ENCODE measurements at places on chromosomes 2 and 18. TPM values are rescaled to one million over a fixed set of nuclear protein-coding genes. Genes with fewer than 3 reads are reported as not detected.

- no peak for DNase-seq
- H3K4me1 ChIP-seq, result peaks cover 24% of the 10 kb centered on the region
- H3K27ac ChIP-seq, result peak overlapping the region; percentile 18
- H3K36me3 ChIP-seq, result no peaks in the 10 kb centered on the region
- H3K4me3 ChIP-seq, result peak overlapping the region; percentile 92
Observed at GRCh38 chr2:28868611-28869010, 1.5 kb downstream of the TRMT61B start.

DNA sequence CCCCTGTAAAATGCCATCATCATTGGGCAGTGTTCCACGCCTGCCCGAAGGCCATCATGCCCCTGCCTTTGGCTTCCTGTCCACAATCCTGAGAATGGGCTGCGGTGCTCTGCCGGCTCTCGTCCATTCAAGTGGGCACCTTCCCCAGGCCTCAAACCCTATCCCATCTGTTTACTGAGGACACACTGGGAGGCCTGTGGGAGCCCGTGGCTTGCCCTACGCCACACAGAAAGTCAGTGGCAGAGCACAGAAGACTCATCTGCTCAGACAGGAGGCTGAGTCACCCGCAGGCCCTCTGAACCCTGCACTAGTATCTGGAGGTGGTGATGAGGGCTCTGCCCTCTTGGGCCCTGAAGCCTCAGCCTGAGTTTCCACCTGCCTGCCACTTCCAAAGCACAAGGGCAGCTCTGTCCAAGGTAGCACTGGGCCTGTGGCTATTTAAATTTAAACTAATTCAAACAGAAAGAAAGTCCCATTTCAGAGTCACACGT, 19.1 kb upstream of the ANKRD53 start:
- H3K4me3 ChIP-seq, result no peak overlapping the region
- DNase-seq, result no peak
- H3K36me3 ChIP-seq, result no peaks in the 10 kb centered on the region
- H3K27me3 ChIP-seq, result peaks cover 53% of the 10 kb centered on the region
- H3K27ac ChIP-seq, result no peak overlapping the region

GRCh38 chr2:98149333-98149697, 62.3 kb downstream of the VWA3B start:
- H3K27ac ChIP-seq, result peak overlapping the region; percentile 13
- peak; percentile 76 for DNase-seq
- H3K4me1 ChIP-seq, result no peaks in the 10 kb centered on the region

DNA sequence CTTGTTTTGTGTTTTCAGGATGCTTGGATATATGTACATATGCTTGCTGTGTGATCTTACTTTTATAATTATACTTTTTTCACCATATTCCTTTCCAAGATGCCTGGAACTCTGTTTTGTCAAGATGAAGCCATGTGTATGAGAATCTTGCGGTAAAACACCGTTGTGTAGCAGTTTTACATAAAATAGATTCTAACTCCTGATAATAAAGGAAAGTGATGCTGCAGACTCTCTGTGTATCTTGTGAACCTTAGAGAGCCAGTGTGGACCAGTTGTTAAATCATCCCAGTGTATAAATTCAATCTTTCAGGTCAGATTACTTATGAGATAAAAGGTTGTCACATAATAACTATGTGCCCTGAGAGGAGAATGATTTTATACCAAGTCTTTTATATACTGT, 12.5 kb upstream of the ITGA4 start:
- no peaks in the 10 kb centered on the region for H3K27me3 ChIP-seq
- H3K27ac ChIP-seq, result no peak overlapping the region
- DNase-seq, result no peak
- H3K4me3 ChIP-seq, result no peak overlapping the region

DNA sequence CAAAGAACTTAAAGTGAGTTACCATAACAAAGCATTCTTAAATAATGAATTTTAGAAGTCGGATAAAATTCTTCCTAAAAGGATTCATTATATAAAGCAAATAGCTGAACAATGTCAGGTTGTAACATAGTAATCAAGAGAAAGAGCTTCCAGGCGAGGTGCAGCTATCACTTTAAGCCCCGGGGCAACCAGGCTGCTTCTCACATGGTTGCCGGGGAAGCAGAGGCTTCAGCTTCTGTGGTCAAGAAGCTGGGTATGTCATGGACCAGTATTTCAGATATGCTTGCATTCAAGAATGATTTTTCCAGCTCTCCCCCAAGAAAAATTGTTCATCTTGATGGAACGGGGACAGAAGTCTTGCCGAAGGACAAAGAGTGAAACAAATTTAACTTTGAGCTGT, 23.6 kb upstream of the KYNU start:
- H3K27me3 ChIP-seq, result no peaks in the 10 kb centered on the region
- DNase-seq, result no peak
- no peaks in the 10 kb centered on the region for H3K36me3 ChIP-seq
- H3K4me3 ChIP-seq, result no peak overlapping the region
- no peak overlapping the region for H3K27ac ChIP-seq

- H3K36me3 ChIP-seq, result no peaks in the 10 kb centered on the region
- peaks cover 20% of the 10 kb centered on the region for H3K4me1 ChIP-seq
- H3K27me3 ChIP-seq, result no peaks in the 10 kb centered on the region
- peak; percentile 79 for DNase-seq
- no peak overlapping the region for H3K4me3 ChIP-seq
Observed at GRCh38 chr18:12086249-12086648, 7.4 kb upstream of the ANKRD62 start.

DNA sequence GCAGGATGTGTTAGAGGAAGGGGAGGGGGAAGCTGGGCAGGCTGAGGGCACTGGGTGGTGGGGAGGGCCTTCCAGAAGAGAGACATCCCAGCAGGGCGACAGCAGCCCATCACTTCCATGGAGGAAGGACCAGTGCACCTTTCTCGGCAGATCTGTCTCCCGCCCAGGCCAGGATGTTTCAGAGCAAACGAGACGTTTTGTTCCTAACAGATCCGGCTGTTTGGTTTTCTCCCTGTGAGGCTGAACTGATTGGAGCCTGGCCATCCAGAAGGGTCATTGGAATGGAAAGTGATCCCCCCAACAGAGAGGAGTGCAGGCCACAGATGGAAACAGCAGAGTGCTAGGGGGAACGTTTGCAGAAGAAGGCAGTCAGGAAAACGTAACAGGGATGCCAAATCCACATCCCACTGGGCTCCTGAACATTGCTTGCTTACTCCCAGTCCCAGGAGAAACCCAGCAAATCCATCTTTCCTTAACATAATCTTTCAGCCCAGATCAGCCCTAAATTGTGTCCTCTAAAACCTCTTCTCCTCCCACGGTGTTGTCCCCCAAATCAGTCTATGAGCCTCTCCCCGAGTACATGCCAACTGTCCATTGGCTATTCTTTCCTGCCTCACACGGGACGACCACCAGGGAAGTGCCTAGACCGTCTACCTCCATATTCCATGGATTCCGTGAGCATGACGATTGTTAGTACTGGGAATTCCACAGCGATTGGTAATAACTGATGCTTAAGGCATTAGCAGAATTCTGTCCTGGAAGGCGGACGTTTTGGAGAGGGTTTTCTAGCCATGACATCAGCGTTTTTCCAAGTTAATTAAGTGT, 126.8 kb downstream of the SEPTIN10 start:
- no peak overlapping the region for H3K4me3 ChIP-seq
- H3K4me1 ChIP-seq, result no peaks in the 10 kb centered on the region
- DNase-seq, result no peak
- H3K36me3 ChIP-seq, result no peaks in the 10 kb centered on the region
- no peak overlapping the region for H3K27ac ChIP-seq

DNA sequence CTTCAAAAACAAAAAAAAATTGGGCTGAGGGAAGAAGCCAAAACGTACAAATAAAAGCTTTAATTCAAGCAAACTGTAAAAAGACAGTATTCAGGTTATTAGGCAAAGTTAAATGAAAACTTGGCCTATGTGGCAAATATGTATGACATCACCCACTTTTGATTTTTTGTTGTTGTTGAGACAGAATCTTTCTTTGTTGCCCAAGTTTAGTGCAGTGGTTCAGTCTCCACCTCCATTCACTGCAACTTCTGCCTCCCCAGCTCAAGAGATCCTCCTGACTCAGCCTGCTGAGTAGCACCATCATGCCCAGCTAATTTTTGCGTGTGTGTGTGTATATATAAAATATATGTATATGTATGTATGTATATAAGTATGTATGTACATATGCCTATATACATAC, 440.4 kb upstream of the NRXN1 start:
- peak; percentile 6 for DNase-seq
- H3K27me3 ChIP-seq, result no peaks in the 10 kb centered on the region
- no peaks in the 10 kb centered on the region for H3K36me3 ChIP-seq
- no peak overlapping the region for H3K4me3 ChIP-seq
- no peak overlapping the region for H3K27ac ChIP-seq

- H3K27ac ChIP-seq, result no peak overlapping the region
- H3K4me3 ChIP-seq, result no peak overlapping the region
- peaks cover 7% of the 10 kb centered on the region for H3K4me1 ChIP-seq
- no peaks in the 10 kb centered on the region for H3K27me3 ChIP-seq
- peak; percentile 58 for DNase-seq
Observed at GRCh38 chr2:83196225-83196624, 1262.9 kb downstream of the SUCLG1 start.

DNA sequence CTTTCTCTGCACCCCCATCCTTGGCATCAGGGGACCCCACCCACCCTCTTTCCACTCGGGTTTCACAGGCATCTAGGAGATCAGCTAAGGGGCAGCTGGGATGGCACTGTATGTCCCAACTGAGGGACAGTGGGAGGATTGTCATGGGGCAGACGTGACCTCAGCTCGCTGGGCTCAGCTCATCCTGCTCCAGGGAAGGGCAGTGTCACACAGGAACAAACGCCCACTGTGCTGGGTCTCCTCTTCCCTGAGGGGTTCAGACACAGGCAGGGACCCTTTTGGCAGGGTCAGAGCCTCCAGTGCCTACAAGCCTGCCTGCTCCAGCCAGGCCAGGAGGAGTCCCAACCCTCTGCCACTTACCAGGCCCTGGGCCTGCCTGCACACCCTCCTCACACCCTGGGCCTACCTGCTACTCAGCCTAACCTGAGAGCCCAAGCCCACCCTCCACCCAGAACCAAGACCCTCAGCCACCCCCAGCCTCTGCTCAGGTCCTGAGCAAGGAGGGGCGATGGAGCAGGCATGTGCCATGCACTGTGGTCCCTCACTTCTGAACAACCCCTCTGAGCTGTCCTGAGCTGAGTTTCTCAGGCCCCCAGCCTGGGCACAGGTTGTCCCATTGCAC, 68.2 kb downstream of the HS1BP3 start:
- peaks cover 31% of the 10 kb centered on the region for H3K4me1 ChIP-seq
- no peak for DNase-seq
- H3K4me3 ChIP-seq, result no peak overlapping the region
- no peak overlapping the region for H3K27ac ChIP-seq
- no peaks in the 10 kb centered on the region for H3K27me3 ChIP-seq
- no peaks in the 10 kb centered on the region for H3K36me3 ChIP-seq

- no peak for DNase-seq
- H3K27me3 ChIP-seq, result no peaks in the 10 kb centered on the region
- no peak overlapping the region for H3K27ac ChIP-seq
- H3K36me3 ChIP-seq, result no peaks in the 10 kb centered on the region
- H3K4me1 ChIP-seq, result no peaks in the 10 kb centered on the region
Observed at GRCh38 chr2:188571543-188572303, 280.0 kb downstream of the GULP1 start.

DNA sequence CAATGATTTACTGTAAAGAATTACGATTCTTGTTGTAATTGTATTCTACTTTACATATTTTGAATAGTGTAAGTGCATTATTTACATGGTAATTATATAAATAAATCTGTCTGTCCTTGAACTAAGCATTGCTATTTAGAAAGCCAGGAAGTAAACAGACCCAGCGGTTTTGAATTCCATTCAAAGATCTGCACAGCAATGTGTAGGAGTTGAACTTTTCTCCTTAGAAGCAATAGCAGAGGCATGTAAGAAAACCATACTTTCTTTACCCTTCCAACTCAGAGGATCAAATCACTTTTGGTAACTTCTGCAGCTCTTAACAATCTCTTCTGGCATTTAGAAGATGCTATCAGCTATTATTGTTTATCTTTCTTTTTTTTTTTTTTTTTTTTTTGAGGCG, 109.2 kb upstream of the VRK2 start:
- no peaks in the 10 kb centered on the region for H3K36me3 ChIP-seq
- no peak overlapping the region for H3K4me3 ChIP-seq
- no peak for DNase-seq
- H3K27me3 ChIP-seq, result no peaks in the 10 kb centered on the region

DNA sequence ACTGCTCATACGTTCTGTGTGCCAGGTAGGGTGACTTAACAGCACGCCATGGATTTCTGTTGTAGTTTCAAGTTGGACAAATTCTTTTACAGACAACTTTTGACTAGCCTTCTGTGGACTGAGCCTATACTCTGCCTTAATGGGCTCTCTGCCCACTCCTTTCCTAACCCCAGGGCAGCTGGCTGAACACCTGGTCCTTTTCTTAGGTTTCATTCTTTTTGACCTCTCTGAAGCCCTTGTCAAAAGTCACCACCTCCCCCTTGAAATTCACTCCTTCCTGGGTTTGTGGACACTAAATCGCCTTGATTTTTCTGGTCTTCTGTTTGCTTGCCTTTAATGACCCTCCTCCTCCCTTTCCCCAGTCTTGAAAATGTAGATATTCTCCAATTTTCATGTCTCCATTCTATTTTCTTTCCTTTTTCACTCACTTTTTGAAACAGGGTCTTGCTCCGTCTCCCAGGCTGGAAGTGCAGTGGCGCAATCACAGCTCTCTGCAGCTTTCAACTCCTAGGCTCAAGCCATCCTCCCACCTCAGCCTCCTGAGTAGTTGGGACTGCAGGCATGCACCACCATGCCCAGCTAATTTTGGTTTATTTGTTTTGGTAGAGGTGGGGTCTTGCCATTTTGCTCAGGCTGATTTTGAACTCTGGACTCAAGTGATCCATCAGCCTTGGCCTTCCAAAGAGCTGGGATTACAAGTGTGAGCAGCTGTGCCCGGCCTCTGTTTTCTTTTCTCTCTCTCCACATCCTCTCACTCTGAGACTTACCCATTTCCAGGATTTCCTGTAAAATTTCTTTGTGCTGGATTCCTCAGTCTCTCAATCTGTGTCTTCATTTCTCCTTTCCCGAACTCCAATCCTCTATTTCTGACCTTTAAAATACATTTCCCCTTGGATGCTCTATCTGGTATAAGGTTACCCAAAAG, 112.9 kb downstream of the PLB1 start:
- peaks cover 36% of the 10 kb centered on the region for H3K4me1 ChIP-seq
- H3K27ac ChIP-seq, result peak overlapping the region; percentile 52
- no peak overlapping the region for H3K4me3 ChIP-seq
- no peaks in the 10 kb centered on the region for H3K36me3 ChIP-seq
- no peaks in the 10 kb centered on the region for H3K27me3 ChIP-seq
- DNase-seq, result no peak

DNA sequence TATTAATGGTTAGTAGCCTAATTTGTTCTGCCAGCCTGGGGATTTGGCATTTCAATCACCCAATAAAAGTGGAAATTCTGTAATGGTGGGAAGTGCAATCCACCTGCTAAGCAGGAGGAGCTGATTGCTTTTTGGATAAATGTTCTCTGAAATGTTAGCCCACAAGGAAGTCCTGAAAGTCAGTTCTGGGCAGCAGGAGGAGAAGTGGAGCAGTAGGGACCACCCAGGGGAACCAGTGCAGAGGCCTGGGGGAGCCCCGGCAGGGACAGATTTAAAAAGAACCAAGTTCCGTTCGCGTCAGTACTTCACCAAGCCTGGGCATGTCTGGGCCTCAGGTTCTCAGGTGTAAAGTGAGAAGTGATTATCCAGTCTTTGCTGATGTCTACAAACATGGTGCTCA, 248.5 kb upstream of the RAB6C start:
- no peak overlapping the region for H3K4me3 ChIP-seq
- H3K27ac ChIP-seq, result no peak overlapping the region
- no peaks in the 10 kb centered on the region for H3K36me3 ChIP-seq
- no peak for DNase-seq
- no peaks in the 10 kb centered on the region for H3K27me3 ChIP-seq

The ARHGAP28 gene
- 3.0 TPM for total RNA-seq

The LYPD6 gene
- total RNA-seq, result 3.2 TPM

The MC5R gene
- not detected for total RNA-seq

The IL1F10 gene
- total RNA-seq, result not detected

The TEKT4 gene
- not detected for total RNA-seq

The HSBP1L1 gene
- 46.6 TPM for total RNA-seq

The CCL20 gene
- 18.0 TPM for total RNA-seq

The CFAP221 gene
- total RNA-seq, result not detected

The PIEZO2 gene
- 0.49 TPM for total RNA-seq
